ENCODE measurements at places on chromosomes 16 and 17.

DNA sequence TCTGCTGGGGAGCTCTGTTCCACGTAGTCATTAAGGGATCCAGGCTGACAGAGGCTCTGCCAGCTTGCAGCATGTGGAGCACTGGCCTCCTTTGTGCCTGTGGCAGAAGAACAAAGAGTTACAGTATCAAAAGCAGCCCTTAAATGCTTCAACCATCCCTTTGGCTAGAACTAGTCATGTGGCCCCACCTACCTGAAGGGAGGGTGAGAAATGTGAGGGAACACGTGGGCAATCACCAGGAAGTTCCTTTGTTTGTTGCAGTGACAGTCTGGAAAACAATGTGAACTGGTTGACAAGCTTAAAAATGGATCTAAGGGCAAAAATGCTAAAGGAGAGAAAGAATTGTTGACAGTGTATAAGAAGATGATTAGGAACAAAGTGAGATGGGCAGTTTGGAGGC is 290.4 kb upstream of the HSBP1 start:
- DNase-seq, result no peak

DNA sequence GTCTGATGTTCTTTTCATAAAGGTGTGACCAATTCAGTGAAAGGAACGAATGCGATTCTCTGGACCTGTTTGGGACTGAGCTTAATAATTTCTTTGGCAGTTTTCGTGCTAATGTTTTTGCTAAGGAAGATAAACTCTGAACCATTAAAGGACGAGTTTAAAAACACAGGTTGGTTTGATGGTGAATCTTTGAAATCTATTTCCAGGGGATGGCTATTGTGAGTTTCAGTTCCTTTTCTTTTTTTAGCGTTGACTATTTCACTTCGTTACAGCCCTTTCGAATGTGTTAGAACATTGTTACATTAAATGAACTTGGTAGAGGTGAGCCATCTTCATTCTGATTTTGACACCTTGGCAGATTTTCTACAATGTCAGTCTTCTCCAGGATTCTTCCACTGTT is 1.2 kb downstream of the TNFRSF17 start:
- DNase-seq, result no peak

DNA sequence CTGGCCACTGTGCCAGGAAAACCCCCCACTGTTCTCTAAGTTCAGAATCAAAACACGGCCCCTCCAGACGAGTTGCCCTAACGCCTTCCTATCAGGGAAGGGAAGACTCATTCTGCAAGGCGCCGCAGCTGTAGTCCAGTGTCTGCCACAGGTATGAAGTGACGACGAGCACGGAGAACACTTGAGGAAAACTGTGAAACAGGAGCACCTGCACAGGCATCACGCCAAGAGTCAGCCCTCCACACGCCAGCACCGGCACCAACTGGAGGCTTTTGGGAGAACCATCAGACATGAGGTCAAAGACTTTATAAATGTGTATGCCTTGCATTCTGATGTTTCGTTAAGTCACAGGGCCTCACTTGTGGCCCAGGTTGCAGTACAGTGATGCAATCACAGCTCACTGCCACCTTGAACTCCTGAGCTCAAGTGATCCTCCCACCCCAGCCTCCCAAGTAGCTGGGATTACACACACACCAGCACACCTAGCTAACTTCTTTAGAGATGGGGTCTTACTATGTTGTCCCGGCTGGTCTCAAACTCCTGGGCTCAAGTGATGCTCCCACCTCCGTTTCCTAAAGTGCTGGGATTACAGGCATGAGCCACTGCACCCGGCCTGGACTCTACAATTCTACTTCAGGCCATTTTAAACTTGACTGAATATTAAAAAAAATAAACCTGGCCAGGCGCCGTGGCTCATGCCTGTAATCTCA is 22.9 kb downstream of the KLHDC4 start:
- no peak for DNase-seq

DNA sequence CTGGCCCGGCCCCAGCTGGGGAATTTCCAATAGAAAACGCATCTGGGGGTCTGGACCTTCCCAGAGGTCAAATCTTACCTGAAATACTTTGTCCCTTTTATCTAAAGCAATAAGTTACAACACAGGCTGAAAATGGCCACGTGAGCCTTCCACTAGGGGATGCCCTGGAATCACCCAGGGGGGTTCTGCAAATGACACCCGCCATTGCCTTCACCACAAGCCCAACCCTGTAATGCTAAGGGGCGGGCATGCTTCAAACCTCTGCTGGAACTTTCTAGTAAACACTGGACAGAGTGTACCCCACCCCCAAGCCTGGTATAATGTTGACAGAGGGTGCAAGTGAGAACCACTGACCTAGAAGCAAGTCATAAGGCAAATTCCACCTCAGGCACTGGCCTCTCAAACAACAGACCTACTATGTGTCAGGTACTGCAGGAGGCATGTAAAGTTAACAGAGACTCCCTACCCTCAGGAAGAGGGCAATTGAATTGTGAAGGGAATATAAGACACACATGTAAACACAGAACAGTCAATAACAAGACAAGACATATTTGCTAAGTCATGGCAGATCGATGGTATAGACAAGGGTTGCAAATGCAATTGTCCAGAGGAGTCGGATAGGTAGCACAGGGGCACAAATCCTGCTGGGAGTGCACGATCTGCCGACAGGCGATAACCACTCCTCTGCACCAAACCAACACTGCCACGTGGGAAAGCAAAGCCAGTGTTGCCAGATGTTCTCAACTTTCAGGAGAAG is 59.0 kb downstream of the ARHGAP17 start:
- no peak for DNase-seq

GRCh38 chr16:89765292-89765830 is 44.0 kb downstream of the ZNF276 start:
- no peak for DNase-seq

GRCh38 chr17:19237389-19238166 is 412 bp downstream of the EPN2 start:
- no peak for DNase-seq

GRCh38 chr16:71262391-71262790 is 26.8 kb downstream of the CMTR2 start:
- no peak for DNase-seq

GRCh38 chr16:53509906-53510703 is 7.1 kb upstream of the AKTIP start:
- DNase-seq, result peak; percentile 38

DNA sequence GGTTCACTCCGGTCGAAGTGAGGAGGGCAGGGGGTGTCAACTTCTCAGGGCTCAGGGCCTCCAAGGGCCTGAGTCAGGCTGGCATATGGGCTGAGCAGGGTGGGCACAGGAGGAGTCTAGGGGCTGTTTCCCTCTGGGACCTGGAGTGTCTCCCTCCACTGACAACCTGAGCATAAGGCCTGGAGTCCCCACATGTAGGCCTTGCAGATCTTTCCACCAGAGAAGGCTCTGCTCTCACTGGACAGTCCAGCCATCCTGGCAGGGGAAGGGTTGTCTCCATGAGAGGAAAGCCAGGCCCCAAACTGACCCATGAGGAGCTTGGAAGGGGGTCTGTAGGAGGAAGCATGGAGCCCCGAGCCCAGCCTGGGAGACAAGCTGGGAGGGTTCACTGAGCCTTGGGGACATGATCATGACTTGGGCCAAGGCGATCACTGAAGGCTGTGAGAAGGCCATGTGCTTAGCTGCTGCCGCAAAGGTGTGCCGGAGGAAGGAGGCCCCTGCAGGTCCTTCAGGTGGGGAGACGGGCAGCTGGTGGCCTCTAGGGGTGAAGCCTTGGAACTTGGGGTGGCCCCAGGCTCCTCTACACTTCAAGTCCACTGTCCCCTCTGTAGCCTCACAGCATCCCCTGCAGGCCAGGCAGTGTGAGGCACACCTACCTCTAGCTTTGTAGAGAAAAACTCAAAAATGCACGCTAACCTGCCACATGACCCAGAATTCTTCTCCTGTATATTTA is 9.9 kb downstream of the CMTM2 start:
- peak; percentile 64 for DNase-seq

- DNase-seq, result no peak
Measured at GRCh38 chr16:85868495-85868894, 30.5 kb upstream of the IRF8 start.

GRCh38 chr17:65229621-65229995 is 92.4 kb downstream of the RGS9 start:
- no peak for DNase-seq

DNA sequence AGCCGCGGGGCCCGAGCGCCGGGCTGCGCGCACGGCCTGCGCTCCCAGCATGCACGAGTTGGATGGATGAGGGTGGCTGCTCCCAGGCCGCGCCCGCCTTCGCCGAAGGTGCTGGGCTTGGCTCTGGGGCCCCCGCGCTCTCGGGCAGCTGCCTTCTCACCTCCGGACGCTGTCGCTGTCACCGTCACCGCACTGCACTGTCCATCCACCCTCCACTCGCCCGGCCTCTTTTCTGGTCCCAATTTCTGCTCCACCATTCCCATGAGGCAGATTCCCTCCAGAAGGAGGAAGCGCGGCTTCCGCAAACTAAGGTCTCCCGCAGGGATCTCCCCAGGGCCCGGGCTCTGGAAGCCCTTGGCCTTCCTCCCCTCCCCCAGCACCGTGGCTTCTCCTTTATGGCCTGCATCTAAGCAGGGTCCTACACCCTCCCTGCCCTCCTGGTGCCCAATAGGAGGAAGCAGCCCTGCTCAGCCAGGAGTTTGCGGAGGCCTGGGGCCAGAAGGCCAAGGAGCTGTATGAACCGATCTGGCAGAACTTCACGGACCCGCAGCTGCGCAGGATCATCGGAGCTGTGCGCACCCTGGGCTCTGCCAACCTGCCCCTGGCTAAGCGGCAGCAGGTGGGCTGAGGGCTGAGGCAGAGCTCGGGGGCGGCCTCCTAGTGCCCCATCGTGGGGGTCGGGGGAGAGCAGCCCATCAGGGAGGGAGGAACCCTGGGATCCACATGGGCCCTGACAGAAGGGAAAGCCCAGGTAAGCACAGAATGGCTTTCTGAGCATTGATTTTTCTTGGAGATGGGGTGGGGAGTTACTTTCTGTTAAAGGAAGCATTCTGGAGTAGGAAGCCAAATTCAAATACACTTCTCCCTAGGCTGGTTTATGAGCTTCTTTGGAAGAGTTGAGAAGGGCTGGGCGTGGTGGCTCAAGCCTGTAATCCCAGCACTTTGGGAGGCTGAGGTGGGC is 899 bp downstream of the ACE start:
- no peak for DNase-seq

Data from effector memory CD8-positive, alpha-beta T cell (primary cell).